ENCODE measurements at places on chromosomes 16 and 17.

- DNase-seq, result no peak
These were observed 951 bp downstream of the RPL19 start for GRCh38 chr17:39200957-39201510.

DNA sequence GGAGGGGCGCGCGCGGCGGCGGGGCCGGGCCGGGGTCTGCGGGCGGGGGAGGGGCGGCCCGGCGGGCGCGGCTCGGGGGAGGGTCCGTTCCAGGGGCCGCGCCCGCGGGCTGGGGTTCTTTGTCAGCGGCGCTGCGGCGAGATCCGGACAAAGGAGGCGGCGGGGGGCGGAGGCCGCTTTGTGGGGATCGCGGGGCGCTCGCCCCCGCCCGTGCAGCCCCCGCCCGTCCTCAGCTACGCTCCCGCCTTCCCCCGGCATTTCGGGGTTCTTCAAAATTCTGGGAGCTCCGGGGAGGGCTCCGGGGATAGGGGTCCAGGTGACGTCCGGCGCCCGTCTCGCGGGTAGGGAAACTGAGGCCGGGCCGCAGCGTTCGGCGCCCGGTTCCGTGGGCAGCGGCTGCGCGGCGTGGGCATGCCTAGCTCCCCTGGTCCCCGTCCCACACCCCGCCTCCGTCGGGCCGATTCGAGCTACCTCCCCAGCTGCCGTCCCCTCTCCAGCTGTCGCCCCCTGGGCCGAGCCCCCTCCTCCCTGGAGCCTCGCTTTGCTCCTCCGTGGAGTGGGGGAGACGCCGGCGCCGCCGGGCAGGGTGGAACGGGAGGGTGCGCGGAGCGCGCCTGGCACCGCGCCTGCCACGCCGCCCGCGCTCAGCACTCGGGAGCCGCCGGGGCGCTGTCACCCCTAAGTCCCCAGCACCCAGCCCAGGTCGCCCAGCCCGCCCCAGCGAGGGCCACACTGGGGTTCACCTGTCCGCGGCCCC is 546 bp downstream of the SNN start:
- DNase-seq, result no peak

- no peak for DNase-seq
These were observed 57.4 kb upstream of the TEKT3 start for GRCh38 chr17:15398736-15399331.

- no peak for DNase-seq
These were observed 24.3 kb downstream of the CENPV start for GRCh38 chr17:16328997-16329396.

- no peak for DNase-seq
These were observed 13.0 kb downstream of the GUCY2D start for GRCh38 chr17:8015236-8015956.

Data from CD4-positive, alpha-beta T cell treated with Interleukin-2 at 100 ng/mL for 4 hours (primary cell).